ENCODE measurements at places on chromosomes 2 and 18.
A peak's percentile ranks its signal among the peaks of the same experiment; 100 is the strongest.

DNA sequence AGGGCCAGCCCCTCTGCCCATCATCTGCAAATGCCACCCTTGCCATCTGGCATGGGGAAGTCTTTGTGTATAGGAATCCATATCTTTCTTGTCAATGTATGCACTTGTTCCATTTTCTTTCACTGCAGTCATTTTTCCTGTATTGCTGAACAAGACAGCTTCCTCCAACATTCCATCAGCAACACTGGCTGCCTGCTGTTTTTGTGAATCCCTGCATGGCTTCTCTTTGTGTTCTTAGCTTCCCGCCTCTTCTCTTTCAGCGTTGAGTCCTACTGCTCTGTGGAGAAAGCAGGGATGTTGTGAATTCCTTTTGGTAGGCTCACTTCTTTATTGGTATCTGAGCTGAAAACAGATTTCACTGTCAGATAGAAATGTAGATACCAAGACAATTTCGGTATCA is 150.0 kb downstream of the LPIN1 start:
- no peak for DNase-seq

GRCh38 chr2:131426727-131427126 is 49.2 kb upstream of the TUBA3D start:
- no peak for DNase-seq

- DNase-seq = peak; percentile 88
Observed at GRCh38 chr2:74391580-74392448, 11.7 kb upstream of the DCTN1 start.

DNA sequence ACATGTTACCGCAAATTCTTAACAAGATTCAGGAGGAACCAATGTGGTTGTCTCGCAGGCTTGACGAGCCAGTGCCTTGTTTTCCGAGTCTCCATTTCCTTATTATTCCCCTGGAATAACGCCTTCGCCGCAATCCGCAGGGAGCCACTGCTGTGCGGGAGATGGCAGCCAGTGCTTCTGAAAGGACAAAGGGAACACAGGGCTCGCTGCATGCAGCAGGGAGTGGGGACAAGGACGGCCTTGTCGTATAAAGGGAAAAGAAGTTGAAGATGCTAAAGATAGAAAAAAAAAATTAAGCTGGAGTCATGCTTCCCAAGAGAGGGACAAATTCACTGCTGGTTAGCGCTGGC is 221.4 kb downstream of the NDUFA10 start:
- no peak for DNase-seq

DNA sequence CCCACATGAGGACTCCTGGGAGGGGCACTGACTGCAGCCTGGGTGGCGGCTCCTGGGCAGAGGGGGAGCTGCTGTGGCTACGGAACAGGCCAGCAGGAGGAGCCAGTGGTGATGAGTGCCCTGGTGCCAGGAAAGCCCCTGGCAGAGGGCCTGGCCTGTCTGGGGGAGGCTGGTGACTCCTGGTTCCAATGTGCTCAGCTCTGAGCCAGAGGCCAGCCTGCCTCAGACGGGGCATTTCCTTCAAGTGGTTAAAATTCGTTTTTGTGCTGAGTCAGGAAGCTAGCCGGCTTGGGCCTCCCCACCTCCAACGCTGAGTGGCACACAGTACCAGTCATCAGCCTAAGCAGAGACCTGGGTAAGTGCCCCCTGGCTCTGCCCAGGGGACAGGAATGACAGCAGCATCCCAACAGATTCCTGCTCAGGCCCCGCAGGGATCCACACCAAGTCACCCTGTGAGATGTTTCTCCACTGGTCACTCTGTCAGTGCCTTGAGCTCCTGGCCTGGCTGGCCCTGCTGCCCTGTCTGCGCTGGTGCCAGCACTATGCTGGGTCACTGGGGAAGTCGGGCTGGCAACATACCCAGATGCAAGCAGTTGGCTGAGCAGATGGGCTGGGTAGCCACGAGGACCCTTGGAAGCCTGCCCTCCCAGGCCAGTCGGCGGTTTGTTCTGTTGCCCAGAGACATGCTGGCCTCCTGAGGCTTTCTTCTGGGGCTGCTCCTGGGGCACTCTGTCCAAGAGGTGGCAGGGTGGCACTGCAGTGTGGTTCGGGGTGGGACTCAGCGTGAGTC is 7.1 kb upstream of the KLF11 start:
- DNase-seq = peak; percentile 82

DNA sequence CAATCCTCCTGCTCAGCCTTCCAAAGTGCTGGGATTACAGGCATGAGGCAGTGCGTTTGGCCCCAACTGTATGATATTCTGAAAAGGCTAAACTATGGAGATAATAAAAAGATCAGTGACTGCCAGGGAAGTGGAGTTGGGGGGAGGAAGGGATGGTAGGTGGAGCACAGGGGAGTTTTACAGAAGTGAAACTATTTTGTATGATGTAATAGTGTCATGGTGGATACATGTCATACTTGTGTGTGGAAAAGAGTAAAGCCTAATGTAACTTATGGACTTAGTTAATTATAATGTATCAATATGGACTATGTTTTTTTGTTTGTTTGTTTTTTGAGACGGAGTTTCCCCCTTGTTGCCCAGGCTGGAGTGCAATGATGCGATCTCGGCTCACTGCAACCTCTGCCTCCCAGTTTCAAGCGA is 2.9 kb upstream of the GGCX start:
- no peak for DNase-seq

GRCh38 chr18:70169747-70170146 is 35.7 kb downstream of the RTTN start:
- no peak for DNase-seq

DNA sequence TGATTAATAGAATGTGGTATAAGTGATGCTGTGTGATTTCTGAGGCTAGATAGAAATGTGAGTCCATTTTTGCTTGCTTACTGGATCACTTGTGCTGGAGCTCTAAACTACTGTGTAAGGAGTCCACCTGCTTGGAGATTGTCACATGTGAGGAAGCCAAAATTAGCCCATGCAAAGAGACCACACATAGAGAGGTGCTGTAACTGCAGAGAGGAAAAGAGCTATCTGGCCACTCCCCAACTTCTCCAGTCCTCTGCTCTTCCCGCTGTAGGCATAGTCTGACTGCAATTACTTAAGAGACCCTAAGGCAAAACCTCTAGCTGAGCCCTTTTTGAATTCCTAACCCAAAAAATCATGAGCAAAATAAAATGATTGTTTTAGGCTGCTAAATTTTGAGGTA is 120.6 kb upstream of the FBXO11 start:
- no peak for DNase-seq

- DNase-seq = no peak
Observed at GRCh38 chr2:14336759-14337382, 295.6 kb upstream of the LRATD1 start.

- no peak for DNase-seq
Observed at GRCh38 chr2:192899466-192899865, 704.7 kb upstream of the TMEFF2 start.

GRCh38 chr2:43707255-43708015 is 31.2 kb upstream of the C1GALT1C1L start:
- DNase-seq = peak; percentile 41

DNA sequence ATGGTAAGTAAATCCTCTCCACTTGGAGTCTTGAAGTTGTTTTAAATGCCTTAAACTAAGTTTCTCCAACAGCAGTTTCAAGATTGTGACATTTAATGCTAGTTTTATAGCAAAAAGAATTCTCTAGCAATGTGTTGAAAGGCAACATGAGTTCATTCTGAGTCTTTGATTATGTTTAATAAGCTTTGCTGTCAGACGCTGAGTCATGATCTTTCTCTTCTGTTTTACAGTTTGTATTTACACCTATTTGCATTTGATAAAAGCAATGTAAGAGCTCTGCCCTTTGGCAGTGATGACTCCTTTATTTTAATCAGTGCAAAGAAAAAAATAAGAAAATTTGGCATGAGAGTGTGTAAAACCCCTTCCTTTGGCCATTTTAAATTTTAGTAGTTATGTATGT is 497.7 kb downstream of the STK39 start:
- no peak for DNase-seq

- no peak for DNase-seq
Observed at GRCh38 chr2:140916410-140916809, 1214.4 kb downstream of the LRP1B start.

- no peak for DNase-seq
Observed at GRCh38 chr2:217086038-217086522, 226.2 kb upstream of the TNP1 start.

GRCh38 chr2:43980902-43981301 is 14.9 kb downstream of the LRPPRC start:
- DNase-seq = no peak
